Heart left ventricle (tissue), 16 donors: ENCODE measurements at places on chromosomes 16 and 17. TPM values are rescaled to one million over a fixed set of nuclear protein-coding genes. Genes with fewer than 3 reads are reported as not detected.

The MYH11 gene
- 26.5 TPM for total RNA-seq

The EVPL gene
- total RNA-seq, result 0.06 TPM

The SNX20 gene
- total RNA-seq, result 0.48 TPM

The KLHL10 gene
- total RNA-seq, result not detected

The NT5M gene
- 6.1 TPM for total RNA-seq

The SMG1 gene
- total RNA-seq, result 46.8 TPM

The ABCA6 gene
- total RNA-seq, result 6.3 TPM

The NTN3 gene
- 0.24 TPM for total RNA-seq

The KCNG4 gene
- total RNA-seq, result not detected

The CALB2 gene
- 1.4 TPM for total RNA-seq
